Fibroblast of skin of left quadriceps (primary cell): ENCODE measurements at places on chromosomes 5 and 9.
A peak's percentile ranks its signal among the peaks of the same experiment; 100 is the strongest.

DNA sequence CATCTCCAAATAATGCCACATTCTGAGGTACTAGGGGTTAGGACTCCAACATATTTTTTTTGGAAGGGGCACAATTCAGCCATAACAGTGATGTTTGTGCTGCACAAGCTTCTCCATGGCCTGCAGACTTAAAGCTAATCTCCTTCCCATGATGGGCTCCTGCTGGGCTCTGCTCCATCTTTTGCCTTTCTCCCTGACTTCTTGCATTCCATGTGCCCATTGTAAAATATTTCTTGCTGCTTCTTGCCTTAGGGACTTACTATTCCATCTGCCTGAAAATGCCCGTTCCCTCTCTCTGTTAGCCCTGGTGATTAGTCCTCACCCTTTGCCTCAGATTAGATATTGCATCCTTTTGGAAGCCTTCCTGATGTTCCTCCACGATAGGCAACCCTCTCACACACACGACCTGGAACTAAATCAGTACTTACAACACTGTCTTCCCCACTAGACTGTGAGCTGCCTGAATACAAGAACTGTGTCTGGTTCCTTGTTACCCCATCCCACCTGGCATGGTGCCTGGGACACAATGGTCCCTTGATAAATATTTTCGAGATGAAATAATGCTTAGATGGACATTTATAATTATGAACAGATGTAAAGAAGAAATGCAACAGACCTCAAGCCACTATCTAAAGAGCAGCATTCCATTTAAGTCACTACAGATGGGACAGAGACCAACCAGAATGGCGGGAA lies 33.5 kb downstream of the OR1J1 start:
- DNase-seq = peak; percentile 40

DNA sequence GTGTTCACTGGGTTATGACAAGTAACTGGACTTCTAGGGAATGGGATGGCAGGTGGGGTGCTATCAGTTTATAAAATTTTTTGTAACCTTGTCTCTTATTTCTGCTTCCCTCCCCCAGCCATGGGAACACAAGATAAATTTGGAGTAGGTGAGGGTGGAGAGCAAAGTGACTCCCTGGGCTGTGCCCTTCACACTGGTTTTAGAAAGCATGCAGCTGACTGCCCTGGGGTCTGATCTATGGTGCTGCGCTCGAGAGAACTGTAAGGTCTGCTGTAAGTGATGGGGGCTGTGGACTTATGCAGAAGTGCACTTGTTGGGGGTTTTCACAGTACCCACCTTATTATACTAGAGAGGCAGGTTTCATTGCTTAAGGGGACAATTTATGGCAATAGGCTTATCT lies 247.7 kb upstream of the DMRT1 start:
- no peak for DNase-seq

DNA sequence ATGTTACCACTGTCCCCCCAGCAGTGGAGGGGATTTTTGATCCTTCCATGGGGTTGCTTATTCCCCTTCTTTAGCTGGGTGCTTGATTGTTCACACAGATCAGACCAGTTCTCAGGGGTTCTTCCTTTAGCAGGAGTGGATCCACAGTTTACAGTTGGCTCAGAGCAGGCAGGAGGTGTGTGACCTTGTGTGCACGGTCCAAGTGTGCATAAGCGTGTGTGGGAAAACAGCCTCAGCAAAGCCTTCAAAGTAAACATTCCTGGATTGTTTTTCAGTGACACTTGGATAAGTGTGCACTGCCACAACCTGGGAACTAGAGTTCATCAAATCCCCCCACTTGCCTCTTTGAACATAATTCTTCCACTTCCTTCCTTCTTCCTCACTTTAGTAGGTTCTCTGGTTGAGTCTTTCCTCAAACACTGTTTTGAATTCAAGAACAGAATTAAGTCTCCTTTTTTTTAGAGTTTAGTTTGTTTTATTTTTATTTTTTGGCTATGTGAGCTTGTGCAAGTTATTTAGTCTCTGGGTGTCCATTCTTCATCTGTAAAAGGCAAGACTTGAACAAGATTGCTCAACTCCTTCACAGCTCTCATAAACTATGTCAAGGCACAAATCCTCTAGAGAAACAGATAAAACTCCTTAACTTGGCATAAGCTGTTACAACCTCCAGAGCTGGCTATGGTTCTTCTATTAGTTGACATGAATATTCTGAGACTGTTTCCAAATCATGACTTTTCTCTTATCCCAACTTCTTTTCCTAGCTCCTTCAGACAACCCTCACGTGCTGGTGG lies 78.0 kb downstream of the OSMR start:
- peak; percentile 21 for DNase-seq

DNA sequence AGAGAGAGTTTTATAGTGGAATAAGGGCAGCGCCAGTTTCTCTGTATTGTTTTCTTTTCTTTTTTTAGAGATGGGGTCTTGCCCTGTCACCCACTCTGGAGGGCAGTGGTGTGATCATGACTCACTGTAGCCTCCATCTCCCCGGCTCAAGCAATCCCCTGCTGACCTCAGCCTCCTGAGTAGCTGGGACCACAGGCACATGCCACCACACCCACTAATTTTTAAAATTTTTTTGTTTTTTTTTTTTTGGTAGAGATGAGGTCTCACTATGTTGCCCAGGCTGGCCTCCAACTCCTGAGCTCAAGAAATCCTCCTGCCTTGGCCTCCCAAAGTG lies 119.0 kb downstream of the PIK3R1 start:
- DNase-seq = no peak

GRCh38 chr9:132543251-132543650 lies 39.2 kb upstream of the BARHL1 start:
- DNase-seq = no peak

GRCh38 chr9:99023231-99023630 lies 79.5 kb downstream of the COL15A1 start:
- DNase-seq = no peak

- DNase-seq = no peak
These were observed 34.8 kb upstream of the TTC23L start for GRCh38 chr5:34803974-34804732.

- DNase-seq = no peak
These were observed 59.5 kb downstream of the TEK start for GRCh38 chr9:27168496-27168895.

DNA sequence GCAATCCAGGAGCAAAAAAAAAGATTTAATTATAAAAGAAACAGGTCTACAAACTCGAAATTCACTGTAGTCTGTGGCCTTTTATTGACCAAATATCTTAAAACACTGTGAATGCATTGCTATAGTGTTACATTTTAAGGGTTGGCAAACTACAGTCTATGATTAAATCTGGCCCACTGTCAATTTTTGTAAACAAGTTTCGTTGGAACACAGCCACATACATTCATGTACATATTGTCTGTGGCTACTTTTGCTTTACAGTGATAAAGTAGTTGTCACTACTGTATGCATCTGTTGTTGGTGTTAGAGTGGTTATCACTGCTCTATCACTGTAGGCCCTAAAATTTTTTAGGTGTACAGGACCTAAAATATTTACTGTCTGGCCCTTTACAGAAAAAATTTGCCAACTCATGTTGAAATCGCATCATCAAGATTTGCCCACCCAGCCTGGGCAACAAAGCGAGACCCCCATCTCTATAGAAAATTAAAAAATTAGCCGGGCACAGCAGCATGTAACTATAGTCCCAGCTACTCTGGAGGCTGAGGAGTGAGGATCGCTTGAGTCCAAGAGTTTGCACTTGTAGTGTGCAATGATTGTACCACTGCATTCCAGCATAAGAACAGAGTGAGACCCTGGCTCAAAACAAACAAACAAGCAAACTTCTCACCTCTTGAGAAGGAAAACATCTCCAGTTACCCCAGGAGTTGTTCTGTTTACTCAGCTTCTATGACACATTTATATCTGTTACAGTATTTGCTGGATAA lies 89.0 kb downstream of the ERBIN start:
- no peak for DNase-seq

DNA sequence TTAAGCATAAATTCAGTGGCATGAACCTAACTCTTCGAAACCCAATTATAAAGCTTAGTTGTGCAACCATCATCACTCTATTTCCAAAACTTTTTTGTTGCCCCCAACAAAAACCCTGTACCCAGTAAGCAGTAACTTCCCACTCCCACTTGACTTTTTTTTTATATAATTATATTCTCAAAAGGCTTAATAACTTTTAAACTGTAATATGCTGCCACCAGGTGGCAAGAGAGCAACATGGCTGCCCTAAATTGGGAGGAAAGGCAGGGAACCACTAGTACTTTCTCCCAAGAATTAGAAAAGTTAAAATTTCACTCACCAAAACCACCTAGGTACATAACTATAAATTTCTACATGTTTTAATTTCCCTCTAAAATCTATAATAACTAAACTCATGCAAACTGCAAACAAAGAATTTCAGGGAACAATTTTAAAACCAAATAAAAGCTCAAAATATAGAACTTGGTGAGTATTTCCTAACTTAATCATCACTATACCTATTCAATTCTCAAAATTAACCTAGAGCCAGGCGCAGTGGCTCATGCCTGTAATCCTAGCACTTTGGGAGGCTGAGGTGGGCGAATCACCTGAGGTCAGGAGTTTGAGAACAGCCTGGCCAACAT lies 50.2 kb upstream of the RNF38 start:
- peak; percentile 14 for DNase-seq

GRCh38 chr5:80540691-80541090 lies 29.4 kb downstream of the ANKRD34B start:
- no peak for DNase-seq

DNA sequence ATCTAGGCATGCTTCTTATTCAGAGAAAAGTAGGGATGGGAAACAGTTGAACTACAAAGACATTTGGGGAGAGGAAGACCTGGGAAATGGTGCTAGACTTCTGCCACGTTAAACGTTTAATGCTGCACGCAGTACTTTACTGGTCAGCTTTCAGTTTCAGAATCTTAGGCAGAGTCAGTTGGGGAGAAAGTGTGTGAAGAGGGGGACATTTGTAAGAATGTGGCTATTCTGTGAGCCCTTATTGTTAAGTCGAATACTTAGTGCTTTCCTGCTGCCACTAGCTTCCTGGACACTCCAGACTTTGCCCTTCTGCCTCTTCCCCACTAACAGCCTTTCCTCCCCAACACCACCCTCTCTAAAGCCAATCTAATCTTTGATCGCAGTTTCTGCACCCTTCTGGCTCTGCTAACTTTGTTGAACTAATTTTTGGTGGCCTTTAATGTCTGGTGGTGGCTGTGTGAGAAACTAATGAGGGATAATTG lies 6.1 kb downstream of the CYSTM1 start:
- DNase-seq = no peak

DNA sequence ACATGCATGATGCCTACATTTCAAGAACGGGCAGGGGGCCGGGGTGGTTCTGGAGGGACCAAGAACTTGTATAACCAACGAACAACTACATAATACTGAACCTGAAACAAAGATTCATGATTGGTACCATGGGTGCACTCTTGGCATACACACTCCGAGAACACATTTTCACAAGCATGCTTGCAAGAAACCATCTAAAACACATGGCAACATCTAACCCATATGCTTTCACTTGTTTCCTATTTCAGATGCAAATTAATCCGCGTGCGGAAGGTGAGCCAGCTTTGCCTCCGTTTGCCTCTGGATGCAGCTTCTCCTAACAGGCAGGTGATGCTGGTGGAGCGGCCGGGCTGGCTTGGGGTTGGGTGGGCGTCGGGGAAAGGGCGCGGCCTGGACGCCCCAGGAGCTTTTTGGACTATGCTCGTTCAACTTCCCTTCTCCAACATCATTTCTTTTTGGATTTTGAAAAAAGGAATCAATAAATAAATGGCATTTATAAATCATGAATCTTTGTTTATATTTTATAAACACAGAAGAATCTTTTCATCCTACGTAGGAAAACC lies 12.5 kb upstream of the SEC16A start:
- DNase-seq = no peak

DNA sequence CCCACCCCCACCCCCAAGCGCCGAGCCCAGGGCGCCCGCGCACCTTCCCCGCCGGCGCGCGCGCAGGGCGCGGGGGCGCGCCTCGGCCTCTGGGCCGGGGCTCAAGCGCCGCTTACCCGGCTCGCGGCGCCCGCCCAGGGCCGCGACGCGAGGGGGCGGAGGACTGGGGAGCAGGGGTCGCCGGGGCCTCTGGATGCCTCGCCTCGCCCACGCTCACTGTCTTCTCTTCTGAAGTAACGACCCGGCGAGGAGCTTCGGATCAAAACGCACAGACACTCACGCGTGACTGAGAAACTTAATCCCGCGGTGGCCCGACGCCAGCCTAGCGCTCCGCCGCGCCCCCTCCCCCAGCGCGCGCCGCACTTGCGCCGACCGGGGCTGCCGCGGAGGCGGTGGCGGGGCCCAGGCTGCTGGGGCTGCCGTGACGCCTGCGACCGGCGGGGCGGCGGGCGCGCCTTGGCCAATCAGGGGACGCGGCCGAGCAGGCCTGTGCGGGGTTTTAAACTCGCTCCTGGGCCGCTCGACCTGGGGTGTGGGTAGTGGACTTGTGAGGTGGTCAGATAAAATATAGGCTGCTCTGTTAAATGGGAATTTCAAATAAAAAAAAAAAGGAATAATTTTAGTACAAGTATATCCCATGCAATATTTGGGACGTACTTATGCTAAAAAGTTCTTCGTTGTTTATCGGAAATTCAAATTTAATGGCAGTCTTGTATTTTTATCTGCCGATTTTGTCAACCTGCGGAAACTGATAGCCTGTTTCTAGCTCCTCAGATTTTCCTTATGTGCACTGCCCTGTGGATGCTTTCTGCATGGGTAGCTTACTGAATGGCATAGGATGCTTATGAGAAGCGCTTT lies at the start of gene MPDZ:
Gene MPDZ (minus strand): TSS at position 409 of the 858 bp plus-strand sequence. CDS start 29,377 bp downstream, outside the sequence.
- peak; percentile 48 for DNase-seq

DNA sequence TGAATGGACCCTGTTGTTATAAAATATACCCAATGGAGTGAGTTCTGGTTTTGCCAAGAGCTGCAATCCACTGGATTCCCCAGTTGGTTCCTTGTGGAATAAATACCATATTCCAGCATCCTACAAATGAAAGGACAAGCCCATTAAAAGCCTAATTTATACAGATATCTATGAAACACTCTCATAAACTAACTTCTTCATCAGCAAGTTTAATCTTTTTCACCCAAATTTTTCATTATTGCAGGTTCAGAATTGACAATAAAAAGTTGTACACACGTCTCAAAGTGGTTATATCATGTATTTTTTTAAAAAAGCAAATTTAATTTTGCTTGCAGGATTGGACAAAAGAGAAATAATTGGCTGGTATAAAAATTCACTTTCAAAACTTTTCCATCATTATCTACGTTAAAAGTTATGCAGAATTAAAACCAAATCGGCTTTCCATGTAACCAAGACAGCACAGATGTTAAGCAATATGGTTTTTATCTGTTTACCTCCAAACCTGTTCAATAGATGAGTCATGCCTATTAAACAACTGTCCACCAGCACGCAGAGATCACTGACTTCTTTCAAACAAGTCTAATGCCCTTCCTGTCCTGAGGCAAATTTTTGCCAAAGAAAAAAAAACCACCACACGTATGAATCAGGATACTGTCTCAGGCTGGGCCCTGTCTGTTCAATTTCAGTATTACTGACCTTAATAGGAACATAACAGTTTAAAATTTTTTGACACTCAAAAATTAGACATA lies 42.5 kb downstream of the CEMIP2 start:
- no peak for DNase-seq

DNA sequence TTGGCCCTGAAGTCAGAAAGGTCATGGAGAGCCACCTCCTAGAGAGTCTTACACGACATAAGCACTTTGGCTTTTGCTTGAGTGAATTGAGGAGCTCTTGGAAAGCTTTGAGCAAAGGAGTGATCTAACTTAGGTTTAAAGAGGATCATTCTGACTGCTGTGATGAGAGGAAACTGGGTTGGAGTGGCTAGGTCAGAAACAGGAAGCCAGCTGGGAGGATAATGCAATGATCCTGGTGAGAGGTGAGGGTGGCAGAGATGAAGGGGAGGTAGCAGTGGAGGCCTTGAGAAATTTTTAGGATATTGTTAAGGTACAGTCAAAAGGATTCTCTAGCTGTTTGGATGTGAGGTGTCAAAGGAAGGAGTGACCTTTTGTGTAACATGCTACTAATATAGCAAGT lies 32.2 kb upstream of the ROPN1L start:
- DNase-seq = no peak
